AML-193 (cell line): ENCODE measurements at places on chromosomes 11 and 22.

GRCh38 chr11:3007404-3008010 lies 15.4 kb upstream of the NAP1L4 start:
- DNase-seq, result no peak

DNA sequence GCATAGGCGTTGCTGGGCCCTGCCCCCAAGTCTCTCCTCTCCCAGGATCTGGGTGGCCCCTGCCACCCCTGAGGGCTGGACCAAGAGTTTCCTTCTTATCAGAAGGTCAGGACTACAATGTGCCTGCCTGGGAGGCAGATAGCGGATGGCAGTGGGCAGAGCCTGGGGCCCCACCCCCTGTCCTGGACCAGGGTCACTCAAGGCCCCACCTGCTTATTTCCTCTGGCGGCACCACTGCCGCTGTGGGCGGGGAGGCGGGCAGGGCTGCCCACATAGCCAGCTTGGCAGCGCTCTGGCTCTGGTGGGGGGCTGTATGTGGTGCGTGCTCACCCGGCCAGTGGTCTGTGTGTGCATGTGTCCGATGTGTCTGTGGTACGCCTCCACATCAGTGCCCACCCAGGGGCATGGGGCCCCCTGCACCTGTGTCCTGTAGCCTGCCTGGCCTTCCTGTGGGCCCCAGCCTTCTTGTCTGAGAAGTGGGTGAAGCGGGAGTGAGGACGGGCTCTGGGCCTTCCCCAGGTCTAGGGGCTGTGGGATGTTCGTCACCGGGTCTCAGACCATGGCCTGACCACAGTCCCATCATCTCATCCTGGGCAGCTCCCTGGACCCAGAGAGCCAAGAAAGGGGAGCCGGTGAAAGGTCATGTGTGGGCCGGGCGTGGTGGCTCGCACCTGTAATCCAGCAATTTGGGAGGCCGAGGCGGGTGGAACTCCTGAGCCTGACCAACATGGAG lies 3.0 kb downstream of the GAS2L1 start:
- no peak for DNase-seq

GRCh38 chr11:126310200-126310991 lies 6.5 kb downstream of the DCPS start:
- DNase-seq, result peak; percentile 64

DNA sequence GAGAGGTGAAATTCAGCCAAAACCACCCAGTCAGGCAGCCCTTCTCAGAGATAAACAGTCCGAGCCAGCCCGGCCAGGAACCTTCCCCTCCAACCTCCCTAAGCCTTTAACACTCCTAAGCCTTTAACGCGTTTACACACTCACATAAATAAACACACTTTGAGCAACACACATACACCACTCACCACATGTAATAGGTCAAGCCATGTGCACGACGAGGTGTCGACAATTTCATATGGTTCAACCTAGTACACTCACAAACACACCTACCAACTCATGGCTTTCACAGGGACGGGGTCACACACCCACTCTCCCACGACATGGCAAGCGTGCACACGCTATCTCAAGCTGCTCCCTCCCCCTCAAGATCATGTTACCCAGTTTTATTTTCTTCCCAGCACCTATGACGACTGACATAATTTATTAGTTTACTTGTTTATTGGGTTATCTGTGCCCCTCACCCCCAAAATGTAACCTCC lies 15.5 kb downstream of the SLC43A1 start:
- DNase-seq, result no peak

GRCh38 chr11:79447038-79447786 lies 6.4 kb upstream of the TENM4 start:
- DNase-seq, result peak; percentile 4

- no peak for DNase-seq
These were observed 42.1 kb upstream of the ISX start for GRCh38 chr22:35023692-35024363.

- no peak for DNase-seq
These were observed 35.6 kb upstream of the EIF3D start for GRCh38 chr22:36564422-36565158.

- DNase-seq, result no peak
These were observed 3.1 kb downstream of the APOBEC3G start for GRCh38 chr22:39080052-39080762.

DNA sequence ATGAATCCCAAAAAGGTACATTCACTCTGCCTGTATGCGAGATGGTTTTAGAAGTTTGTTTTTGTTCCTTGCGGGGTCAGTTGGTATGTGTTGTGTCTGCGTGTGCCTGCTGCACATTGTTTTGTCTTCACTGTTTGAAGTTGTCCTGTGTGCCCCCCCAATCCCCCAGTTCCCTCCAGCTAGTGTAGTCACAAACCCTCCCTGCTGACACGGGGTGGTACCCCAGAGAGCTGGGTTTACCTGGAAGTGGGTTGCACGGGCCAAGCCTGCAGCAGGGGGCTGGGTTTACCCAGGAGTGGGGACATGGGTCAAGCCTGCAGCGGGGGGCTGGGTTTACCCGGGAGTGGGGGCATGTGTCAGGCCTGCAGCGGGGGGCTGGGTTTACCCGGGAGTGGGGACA lies 22.2 kb downstream of the CTTN start:
- no peak for DNase-seq

DNA sequence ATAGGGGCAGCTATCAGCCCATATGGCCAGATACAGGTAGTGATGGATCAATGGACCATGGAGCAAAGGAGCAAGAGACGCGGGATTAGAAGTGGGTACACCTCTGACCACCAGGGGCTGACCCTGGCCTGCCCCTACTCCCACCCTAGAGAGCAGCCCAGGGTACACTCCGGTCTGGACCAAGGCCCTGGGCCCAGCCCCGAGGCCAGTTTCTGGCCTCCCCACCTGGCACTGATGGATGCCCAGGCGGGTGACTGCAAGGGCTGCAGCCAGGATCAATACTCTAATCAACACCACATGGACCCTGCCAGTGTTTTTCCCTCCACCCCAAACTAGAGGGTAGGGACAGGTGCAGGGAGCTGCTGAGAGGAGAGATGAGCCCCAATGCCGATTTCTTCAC lies 74.1 kb upstream of the NECTIN1 start:
- no peak for DNase-seq

DNA sequence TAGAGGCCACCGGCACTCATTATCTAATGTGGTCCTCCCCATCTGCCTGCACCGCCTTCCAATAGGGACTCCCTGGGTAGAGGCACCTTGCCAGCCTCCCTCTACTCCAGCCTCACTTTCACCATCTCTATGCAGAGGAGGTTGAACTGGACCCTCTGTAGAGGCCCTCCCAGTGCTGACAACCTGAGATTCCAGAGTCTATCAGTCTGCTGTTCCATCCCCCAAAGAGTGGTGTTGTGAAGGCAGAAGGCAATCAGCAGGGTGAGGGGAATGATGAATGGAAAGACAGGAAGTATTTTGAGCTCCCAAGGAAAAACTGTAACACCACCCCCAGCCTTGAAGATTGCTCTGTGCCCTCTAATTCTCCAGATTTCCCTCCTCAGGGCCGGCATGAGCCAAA lies 77.9 kb downstream of the THAP12 start:
- no peak for DNase-seq

DNA sequence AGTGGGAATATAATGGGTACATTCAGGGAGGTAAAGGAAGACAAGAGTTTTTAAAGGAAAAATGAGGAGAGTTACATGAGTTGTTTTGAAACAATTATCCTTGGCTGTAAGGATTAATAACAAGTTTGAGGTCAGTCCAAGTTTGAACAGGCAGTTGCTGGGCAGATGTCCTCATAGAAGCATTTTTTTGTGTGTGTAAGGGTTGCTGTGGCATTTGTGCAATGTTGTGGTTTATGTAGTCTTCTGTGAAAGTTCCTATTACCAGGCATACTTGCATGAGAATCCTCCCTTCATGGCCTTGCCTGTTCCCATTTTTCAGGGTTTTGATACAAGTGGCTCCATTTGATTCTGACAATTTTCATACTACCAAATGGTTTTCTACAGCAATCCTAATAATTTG lies 400.2 kb downstream of the KCNA4 start:
- DNase-seq, result no peak

DNA sequence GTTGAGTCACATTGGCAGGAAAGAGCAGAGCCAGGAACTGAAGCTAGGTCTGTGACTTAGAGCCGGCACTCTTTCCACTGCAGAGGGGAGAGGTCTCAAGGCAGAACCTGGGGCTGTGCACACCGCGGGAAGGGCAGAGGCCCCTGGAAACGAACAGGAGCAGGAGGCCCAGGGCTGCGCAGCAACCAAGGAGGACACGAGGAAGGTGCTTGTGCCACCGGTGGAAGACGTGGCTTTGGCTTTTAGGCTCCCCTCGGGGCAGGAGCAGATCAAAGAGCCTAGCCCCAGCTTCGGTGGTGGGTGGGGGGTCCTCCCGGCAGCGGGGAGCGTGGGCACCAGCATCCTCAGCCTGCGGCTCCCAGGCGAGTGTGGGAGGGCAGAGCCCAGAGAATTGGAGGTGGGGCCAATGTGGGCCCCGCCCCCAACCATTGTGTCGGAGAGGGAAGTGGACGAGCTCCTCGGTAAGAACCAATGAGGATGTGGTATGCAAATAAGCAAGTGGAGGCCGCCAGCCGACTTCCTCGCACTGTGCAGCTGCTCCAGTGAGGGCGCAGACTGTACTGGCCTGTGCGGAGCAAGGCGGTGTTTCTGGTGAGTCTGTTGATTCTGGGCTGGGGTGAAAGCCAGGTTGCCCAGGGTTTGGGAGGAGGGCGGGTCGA lies at the start of gene CCDC116:
CCDC116 (plus strand) TSS at position 524 of the 659 bp plus-strand sequence. CDS start 422 bp downstream, outside the sequence.
- peak; percentile 41 for DNase-seq

- no peak for DNase-seq
These were observed 36.9 kb downstream of the NAALAD2 start for GRCh38 chr11:90171359-90171758.

- peak; percentile 74 for DNase-seq
These were observed 631 bp downstream of the PHF21A start for GRCh38 chr11:46120346-46121300.

DNA sequence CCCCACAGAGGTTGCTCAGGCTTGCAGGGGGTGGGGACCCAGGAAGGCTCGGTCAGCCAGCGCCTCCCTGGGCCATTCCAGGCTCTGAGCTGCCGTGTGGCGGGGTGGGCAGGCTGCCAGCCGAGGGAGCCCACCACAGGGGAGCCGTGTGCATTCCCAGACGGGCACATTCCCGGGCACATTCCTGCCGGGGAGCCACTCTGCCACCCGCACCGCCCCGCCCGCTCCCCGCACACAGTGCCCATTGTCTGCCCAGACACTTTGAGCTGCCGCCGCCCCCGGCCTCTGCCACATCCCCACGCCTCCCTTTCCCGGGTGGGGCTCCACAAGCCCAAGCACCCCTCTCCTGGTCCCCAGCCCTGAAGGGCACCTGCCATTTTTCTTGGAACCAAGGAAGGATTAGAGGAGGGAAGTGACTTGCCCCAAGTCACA lies 27.4 kb downstream of the RPL3 start:
- DNase-seq, result no peak

DNA sequence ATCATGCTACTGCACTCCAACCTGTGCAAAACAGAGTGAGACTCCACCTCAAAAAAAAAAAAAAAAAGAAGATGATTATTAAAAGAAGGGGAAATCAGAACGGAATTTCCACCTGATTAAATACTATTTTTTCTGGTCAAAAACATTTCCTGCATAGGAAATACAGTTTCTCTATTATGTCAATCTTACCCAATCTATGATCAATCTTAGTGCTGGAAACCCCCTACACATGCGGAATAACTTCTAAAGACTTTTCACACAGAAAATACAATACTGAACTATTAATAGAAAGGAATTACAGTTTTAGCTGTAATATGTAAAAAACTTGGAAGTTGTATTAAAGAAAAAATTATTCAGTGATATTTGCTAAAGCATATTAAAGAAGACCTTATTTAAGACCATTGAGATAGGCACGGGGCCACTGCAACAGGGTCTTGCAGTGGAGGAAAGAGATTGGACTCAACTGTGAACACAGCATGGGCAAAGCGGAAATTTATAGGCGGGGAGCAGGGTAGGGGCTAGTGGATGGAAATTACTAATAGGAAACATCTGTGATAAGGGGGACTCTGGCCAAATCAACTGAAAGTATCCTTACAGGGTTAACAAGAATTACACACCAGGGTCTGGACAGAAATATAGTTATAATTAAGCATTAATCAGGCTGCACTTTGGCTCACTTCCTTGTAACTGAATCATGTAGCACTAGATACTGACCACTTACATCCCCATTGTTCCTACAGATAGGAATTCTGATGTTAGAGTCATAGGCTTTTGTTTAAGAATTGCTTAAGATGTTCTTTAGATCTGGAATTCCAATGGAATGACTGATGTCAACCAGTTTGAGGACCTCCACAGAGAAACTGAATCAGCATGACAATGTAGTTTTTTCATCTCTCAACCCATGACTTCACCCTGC lies 411.5 kb upstream of the DDI1 start:
- no peak for DNase-seq

DNA sequence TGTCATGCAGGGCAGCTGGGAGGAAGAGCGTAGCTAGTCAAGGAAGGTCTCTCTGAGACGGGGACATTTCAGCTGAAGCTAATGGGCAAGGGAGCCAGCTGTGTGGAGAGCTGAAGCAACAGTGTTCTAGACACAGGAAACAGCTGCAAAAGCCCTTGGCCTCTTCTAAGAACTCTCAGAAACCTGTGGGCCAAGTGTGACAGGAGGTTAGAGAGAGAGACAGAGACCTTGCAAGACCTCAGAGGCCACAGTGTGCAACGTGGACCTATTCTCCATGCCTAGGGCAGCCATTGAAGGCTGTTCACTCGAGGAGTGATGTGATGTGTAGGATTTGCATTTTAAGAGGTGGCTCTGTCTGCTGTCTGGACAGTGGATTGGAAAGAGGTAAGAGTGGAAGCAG lies 48.7 kb upstream of the TNRC6B start:
- no peak for DNase-seq

GRCh38 chr22:19705181-19705934 lies 8.9 kb upstream of the SEPTIN5 start:
- DNase-seq, result no peak

GRCh38 chr11:112972399-112973145 lies 11.4 kb downstream of the NCAM1 start:
- no peak for DNase-seq

- DNase-seq, result no peak
These were observed 40.9 kb upstream of the OR9Q1 start for GRCh38 chr11:57982776-57983175.

DNA sequence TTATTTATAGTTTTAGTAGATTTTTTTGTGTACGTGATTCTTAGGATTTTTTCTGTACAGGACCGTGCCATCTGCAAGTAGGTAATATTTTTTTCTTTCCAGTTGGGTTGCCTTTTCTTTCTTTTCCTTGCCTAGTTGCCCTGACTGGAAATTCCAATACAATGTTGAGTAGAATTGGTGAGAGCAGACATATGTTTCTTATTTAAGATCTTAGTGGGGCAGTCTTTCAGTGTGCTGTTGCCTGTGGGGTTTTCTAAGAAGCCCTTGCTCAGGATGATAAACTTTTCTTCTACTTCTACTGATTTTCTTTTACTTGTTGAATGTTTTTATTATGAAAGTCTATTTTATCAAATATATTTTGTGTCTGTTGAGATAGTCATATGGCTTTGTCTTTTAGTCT lies 33.0 kb downstream of the ATXN10 start:
- DNase-seq, result no peak
